ENCODE measurements at places on chromosomes 16 and 17. TPM values are rescaled to one million over a fixed set of nuclear protein-coding genes. Genes with fewer than 3 reads are reported as not detected.

- H3K4me3 ChIP-seq: no peak overlapping the region
- DNase-seq: no peak
- H3K4me1 ChIP-seq: no peaks in the 10 kb centered on the region
- H3K27me3 ChIP-seq: no peaks in the 10 kb centered on the region
- H3K27ac ChIP-seq: no peak overlapping the region
These were observed 18.0 kb downstream of the KLHDC4 start for GRCh38 chr16:87747626-87748414.

DNA sequence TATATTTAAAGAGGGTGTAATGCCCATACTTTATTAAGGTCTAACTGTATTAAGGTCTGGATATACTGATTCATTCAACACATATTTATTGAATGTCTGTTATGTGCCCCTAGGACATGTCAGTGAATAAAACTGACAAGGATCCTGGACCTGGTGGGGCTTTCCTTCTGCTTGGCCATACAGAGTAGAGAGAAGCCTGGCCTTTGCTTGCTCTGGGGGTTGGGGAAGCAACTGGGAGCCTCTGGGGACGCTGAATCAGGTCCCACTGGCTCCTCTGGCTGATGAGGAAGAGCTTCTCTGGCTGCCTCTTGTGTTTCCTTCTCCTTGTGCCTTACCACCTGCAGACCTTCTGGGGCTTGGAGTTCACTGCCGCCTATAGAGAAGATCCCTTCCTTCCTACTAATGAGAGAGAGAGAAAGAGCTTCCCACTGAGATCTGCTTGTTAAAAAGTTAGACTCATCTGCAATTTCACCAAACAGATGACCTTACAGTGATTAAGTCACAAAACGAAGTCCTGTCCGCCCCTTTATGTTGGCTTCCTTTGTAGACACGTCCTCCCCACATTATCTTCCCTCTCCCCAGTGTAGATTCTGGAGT is 49.7 kb downstream of the MSI2 start:
- no peaks in the 10 kb centered on the region for H3K27me3 ChIP-seq
- DNase-seq: no peak
- peaks cover 11% of the 10 kb centered on the region for H3K4me1 ChIP-seq
- peaks cover 3% of the 10 kb centered on the region for H3K36me3 ChIP-seq
- H3K27ac ChIP-seq: no peak overlapping the region

GRCh38 chr17:72916991-72917390 is 175.5 kb downstream of the SLC39A11 start:
- no peak overlapping the region for H3K4me3 ChIP-seq
- H3K27me3 ChIP-seq: no peaks in the 10 kb centered on the region
- no peak overlapping the region for H3K27ac ChIP-seq
- peaks cover 5% of the 10 kb centered on the region for H3K4me1 ChIP-seq
- DNase-seq: no peak

CLDN9 gene
- not detected for total RNA-seq

HCRT gene
- total RNA-seq: not detected

TVP23A gene
- total RNA-seq: not detected

Measured in chondrocyte (in vitro differentiated cells).